ENCODE measurements at places on chromosomes 6 and 20. TPM values are rescaled to one million over a fixed set of nuclear protein-coding genes. Genes with fewer than 3 reads are reported as not detected.

Gene VSX1
- polyA plus RNA-seq, result 0.38 TPM

Gene EFHC1
- 133 TPM for polyA plus RNA-seq

Gene HLA-DRB5
- polyA plus RNA-seq, result 43.3 TPM

Gene ARMC12
- polyA plus RNA-seq, result 84.9 TPM

DNA sequence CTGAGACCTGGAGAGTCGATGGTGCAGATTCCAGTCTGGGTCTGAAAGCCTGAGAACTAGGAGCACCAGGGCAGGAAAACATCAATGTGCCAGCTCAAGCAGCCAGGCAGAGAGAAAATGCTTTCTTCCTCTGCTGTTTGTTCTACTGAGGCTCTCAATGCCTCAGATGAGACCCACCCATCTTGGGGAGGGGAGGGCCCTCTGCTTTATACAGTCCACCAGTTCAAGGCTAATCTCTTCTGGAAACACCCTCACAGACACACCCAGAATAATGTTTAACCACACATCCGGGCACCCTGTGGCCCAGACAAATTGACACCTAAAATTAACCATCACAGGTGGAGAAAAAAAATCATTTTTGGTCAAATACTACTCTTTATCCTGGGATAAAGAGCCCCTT lies 89.3 kb upstream of the SLC22A23 start:
- no peaks in the 10 kb centered on the region for H3K36me3 ChIP-seq
- H3K4me3 ChIP-seq, result no peak overlapping the region
- no peak overlapping the region for H3K27ac ChIP-seq

- no peak for DNase-seq
- peak overlapping the region; percentile 11 for H3K4me3 ChIP-seq
- peak overlapping the region; percentile 42 for H3K27ac ChIP-seq
Measured at GRCh38 chr6:45532721-45533210, 155.0 kb upstream of the SUPT3H start.

- no peak overlapping the region for H3K27ac ChIP-seq
- H3K4me3 ChIP-seq, result no peak overlapping the region
- H3K27me3 ChIP-seq, result no peaks in the 10 kb centered on the region
- H3K4me1 ChIP-seq, result no peaks in the 10 kb centered on the region
- H3K36me3 ChIP-seq, result no peaks in the 10 kb centered on the region
Measured at GRCh38 chr20:22562620-22563019, 21.8 kb downstream of the FOXA2 start.

DNA sequence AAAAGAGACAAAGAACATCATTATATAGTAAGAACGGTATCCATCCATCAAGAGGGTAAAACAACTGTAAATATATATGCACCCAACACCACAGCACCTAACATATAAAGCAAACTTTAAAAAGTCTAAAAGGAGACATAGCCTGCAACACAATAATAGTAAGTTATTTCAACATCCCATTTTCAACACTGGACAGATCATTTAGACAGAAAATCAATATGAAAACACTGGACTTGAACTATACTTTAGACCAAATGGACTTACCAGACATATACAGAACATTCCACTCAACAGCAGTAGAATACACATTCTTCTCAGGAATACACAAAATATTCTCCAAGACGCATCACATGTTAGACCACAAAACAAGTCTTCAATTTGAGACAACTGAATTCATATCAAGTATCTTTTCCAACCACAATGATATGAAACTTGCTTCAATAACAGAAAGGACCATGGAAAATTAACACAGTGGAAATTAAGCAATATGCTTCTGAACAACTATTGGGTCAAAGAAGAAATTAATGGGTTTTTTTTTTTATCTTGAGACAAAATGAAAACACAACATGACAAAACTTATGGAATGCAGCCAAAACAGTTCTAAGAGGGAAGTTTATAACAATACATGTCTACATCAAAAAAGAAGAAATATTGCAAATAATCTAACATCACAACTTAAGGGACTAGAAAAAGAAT lies 23.9 kb upstream of the ASF1A start:
- no peaks in the 10 kb centered on the region for H3K36me3 ChIP-seq
- H3K27me3 ChIP-seq, result no peaks in the 10 kb centered on the region
- H3K27ac ChIP-seq, result no peak overlapping the region
- no peak overlapping the region for H3K4me3 ChIP-seq
- no peak for DNase-seq

Gene USP49
- polyA plus RNA-seq, result 9.3 TPM

Data from testis (tissue), 5 donors.